AG04450 (cell line): ENCODE measurements at places on chromosomes 11 and 22.

- DNase-seq = no peak
Measured at GRCh38 chr11:45246241-45246640, 39.9 kb downstream of the SYT13 start.

DNA sequence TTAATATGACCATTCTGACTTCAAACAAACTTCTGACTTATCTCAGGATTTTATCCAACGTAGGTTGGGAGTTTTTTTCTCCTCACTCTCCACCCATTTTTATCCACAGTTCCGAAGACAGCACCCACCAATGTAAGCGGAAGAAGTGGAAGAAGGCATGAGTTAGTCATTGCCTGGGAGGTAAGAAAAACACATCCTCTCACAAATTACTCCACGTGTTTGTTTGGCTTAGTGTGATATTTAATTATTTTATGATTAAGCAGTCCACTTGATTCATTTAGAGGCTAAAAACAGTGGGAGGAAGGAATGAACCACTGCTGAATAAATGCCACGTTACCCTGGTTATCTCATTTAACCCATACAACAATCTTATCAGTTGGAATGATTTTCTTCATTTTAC, 389.6 kb upstream of the ARHGAP42 start:
- no peak for DNase-seq

DNA sequence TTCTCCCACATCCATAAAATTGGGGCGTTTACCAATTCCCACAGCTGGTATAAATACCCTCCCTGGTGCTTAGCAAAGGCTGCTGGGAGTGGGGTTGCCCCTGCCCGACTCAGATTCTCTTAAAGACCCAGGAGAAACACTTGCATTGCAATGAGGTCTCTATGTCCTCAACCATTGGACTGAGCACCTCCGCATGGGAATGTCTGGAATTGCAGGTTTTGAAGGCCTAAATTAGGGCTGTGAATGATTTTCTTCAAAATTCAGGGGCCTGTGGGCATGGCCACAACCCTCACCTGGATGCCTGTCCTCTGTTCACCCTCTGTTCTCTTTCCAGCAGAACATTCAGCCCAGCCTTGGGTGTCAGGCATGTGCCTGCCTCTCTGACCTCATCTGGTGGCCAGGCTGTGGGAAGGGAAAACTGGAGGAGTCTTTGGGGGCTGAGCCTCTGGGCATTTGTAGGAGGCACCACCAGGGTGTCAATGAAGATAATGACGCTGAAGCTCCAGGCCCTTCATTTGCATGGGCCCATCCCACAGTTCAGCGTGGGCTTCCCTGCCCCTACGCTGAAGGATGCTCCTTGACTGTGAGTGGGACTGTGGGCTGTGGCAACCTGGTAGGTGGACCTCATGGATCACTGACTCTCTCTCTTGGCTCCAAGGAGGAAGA, 52.7 kb upstream of the MYEOV start:
- DNase-seq = no peak

DNA sequence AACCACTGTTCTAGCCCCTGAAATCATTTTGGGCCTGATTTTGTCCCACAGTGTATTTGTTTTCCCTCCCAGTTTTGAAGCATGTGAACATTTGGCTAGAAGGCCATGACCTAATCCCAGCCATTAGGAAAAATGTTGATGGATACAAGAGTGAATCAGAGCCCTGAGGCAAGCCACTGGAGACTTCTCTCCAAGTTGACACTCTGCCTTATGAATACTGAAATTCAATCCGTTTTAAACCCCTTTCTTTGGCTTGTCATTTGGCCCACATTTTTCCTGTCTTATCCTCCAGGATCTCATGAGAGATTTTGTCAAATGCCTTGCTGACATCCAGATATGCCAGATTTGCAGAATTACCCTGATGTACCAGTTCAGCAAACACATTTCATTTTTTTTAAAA, 158.8 kb downstream of the FAT3 start:
- DNase-seq = no peak

DNA sequence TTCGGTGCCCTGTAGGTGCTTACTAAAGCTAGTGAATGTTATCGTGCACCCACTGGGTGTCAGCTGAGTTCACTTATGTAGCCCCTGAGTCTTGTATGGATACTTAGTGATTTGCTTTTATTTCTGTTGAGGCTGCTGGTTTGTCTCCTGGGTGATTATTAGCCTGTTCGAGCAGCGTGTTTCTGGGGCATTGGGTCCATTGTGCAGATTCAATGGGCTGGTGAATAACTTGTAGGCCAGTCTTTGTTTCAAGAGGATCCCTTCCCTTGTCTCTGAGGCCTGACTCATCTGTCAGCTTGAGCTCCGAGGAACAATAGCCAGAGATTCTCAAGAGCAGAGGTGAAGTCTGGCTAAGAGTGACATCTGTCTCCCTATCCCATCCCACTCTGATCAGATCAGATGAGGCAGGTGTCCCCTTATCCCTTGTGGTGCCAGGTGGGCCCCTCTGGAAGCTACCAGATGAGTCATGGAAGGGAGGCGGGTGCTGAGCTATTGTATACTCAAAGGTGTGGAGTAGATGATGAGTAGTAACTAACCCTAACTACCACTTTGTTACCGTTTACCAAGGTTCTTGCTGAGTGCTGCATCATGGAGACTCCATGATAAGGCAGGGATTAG, 3.7 kb downstream of the MIAT start:
- no peak for DNase-seq

DNA sequence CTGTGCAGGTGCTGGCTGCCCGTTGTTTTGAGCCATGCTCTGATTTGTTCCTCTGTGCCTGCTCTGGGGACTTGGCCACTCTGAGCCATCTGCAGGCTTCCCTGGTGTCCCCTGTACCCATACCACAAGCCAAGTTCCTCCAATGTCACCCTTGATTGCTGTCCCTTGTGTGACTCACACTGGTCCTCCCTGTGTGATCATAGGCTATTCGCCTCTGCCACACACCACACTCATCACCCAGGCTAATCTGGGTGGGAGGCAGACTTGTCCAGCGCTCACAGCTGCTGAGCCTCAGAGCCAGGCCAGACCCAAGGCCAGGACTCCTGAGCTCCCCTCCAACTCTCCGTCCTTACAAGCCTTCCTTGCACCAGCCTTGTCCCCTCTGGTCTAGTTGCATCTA, 31.7 kb downstream of the IGF2 start:
- no peak for DNase-seq

DNA sequence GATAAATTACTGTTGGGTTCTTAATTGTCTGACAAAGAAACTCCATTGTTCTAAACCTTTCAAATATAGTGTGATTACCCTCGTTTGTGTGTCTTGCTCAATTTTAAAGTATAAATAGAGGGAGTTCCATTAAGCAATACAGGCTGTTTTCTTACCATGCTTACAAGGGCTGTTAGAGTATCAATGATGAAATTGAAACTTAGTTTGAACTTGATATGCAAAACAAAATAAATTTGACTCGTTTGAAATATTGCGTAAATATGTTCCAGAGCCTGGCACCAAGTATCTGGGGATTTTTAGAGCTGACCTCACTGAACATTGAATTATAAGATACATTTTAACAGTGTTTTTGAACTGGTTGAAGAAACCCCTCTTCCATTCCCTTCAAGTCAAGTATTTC, 31.7 kb downstream of the TEAD1 start:
- DNase-seq = no peak

DNA sequence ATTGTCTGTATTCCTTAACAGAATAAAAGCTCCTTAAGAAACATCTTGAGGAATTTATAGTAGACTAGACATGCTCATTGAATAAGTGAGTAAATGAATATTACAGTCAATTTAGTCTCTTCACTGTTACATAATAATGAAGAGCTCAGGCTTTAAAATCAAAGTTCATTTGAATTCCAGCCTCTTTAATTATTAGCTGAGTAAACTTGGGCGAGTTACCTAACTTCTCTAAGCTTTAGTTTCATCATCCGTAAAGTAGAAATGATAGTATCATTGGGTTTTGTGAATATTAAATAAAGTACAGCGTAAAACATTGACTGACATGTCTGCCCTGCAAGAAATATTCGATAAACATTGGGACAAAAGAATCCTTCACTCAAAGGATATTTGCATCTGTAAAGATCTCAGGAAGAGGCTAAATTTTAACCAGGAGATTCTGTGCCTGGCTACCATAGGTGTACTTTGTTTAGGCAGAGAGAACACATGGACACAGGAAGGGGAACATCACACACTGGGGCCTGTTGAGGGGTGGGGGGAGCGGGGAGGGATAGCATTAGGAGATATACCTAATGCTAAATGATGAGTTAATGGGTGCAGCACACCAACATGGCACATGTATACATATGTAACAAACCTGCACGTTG, 15.2 kb upstream of the BBOX1 start:
- DNase-seq = no peak

GRCh38 chr11:69465236-69466000, 16.0 kb upstream of the LINC01488 start:
- DNase-seq = no peak

GRCh38 chr22:50605613-50606074, 5.1 kb downstream of the MAPK8IP2 start:
- DNase-seq = no peak

- no peak for DNase-seq
Measured at GRCh38 chr11:46991391-46991790, 54.8 kb downstream of the CSTPP1 start.

GRCh38 chr22:44130076-44130711, 50.5 kb upstream of the PARVG start:
- DNase-seq = no peak

DNA sequence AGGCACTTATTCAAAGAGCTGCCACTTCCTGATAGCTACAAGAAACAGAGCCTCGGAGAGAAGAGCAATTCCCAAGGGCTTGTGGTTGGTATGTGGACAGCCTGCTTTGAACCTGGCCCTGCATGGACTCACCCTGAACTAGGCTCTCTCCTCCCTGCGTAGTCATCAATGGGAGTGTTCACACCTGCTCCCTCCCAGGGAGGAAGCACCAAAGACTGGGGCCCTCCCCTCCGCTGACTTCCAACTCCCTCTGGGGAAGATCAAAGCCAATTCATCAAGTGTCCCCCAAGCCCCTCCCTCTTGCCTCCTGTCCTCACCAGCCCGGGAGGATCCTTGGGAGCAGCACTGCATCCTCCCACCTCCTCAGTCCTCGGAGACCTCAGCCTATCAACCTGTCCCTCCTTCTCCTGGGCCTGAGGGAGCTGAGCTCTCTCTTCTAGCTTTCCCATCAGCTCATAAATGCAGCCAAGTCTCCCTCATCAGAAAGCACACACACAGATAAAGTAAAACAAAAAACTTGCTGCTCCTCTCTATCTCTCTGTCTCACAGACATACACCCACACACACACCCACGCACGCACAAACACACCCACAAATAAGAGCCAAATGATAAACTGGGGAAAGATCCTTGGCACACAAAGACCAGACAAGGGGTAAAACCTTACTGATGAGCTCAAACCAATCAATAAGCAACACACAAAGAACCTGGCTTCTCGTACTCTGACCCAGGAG, 3.3 kb downstream of the A4GALT start:
- DNase-seq = no peak

DNA sequence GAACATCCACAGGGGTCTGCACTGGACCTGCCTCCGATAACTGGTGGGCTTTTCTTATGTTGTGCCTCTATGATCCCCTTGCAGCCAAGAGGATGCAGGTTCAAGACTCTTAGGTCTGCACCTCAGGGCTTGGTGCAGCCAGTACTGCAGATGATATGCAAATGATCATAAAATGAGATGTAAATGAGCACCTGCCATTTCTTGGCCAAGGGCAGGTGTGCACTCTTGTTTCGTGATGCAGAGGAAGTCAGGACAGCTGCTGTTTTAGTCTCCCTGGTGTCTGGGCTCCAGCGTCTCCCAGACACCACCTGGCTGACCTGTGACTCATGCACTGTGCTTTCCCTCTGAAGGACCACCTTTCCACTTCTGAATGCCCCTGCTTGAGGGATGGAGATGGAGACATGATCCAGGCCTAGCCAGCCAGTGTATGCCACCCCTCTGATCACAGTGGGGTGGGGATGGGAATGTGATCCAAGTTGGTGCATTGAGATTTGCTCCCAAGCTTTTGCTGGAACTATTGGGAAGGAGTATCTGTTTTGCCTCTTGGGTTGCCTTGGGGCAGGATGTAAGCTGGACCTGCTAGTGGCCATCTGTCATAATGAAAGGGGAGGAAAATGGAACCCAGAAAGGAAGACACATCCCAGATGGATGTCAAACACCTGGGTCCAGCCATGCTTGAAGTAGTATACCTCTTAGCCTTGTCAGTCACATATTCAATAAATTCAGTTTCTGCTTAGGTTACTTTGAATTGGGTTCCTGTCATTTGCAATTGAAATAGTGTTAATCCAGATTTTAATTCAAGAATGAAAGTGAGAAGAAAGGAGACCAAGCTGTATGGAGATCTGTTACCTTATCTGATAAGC, 3.3 kb upstream of the KCNJ11 start:
- DNase-seq = no peak

GRCh38 chr11:63680834-63681320, 423 bp upstream of the RTN3 start:
- DNase-seq = no peak

DNA sequence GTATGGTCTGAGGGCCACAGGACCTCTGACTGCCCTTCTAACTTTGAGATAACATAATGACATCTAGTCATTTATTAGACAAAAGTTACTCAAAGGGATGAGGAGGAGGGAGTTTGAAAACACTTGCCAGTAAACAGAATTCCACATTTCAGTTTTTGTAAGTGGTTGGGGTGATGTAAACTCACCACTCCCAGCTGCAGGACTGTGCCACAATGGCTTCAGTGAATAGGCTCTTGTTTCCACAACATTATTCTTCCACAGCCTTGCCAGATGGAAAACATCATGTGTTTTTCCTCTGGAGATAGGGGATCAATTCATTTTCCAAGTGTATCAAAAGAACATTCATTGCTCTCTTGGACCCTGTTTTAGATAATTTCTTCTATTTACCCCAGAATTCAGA, 147.2 kb upstream of the BDNF start:
- no peak for DNase-seq

GRCh38 chr22:41576877-41577276, 12.8 kb downstream of the PMM1 start:
- no peak for DNase-seq

DNA sequence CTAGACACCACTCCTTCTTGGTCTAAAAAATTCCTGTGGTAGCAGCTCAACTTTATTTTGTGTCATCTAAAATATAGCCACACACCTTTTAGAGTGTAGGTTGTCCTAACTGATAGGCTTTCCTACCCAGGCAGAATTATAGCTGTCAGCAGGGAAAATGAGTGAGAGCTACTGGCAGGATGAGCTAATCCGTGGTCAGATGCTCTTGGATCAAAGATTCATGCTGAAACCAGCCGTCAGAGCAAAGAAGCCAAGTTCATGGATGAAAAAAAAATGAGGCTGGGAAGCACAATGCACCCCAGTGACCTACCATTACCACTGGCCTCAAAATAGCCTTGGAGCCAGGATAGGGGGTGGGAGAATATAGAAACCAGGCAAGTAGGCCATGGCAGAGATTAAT, 113.1 kb upstream of the BLID start:
- no peak for DNase-seq

- no peak for DNase-seq
Measured at GRCh38 chr11:65773784-65774411, 6.9 kb downstream of the AP5B1 start.

GRCh38 chr11:86144846-86145245, 76.0 kb upstream of the PICALM start:
- DNase-seq = no peak
